ENCODE measurements at places on chromosomes 5 and 9.

- no peak for DNase-seq
Observed at GRCh38 chr5:73592551-73592950, 27.0 kb downstream of the UTP15 start.

DNA sequence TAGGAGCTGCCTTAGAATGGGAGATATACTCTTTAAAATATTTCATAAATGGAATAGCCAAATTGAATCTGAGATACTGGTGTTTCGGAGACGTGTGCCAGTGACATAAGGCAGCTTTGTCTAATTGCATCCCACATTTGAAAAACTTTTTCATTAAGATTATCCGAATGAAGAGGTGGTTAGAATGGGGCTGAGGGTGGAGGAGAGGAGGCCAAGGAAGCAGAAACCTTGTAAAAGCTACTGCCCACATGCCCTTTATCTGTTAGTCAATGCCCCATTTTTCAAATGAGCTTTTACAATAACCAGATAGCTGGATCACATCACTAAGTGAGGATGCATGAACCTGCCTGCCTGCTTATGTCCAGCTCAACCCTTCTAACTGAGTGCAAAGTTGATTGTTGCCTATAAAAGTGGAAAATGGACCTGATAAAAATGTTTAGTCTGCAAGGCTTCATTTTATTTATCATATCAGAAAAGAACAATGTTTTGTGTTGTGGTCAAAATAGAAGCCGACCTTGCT lies 34.8 kb downstream of the SNX24 start:
- no peak for DNase-seq

DNA sequence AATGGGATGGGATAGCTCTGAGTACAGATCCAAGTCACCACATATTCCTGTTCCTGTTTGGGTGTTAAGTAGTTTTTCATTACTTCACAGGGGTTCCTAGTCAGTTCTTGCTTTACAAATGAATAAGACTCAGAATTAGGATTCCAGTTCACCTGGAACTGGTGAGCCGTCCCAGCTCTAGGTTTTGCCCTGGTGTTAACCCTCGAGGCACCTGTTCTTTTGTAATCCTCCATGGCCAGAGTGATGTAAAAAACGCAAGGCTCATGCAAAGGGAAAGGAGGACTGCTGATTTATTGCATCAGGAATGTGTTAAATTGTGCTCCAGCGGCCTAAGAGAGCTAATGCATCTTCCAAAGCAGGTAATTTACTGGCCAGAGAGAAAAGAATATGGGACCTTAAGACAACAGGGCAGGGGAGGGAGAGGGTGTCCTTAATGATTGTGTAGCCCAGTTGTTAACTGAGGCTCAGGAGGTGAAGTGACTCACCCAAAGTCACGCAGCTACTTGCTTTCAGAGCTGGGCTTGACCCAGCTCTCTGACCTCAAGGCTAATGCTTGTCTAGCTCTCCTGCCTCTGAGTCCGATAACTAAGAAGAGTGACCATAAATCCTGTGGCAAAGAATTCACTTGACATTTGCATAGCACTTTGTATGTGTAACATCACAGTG lies 70.5 kb downstream of the DMRT2 start:
- DNase-seq = no peak

DNA sequence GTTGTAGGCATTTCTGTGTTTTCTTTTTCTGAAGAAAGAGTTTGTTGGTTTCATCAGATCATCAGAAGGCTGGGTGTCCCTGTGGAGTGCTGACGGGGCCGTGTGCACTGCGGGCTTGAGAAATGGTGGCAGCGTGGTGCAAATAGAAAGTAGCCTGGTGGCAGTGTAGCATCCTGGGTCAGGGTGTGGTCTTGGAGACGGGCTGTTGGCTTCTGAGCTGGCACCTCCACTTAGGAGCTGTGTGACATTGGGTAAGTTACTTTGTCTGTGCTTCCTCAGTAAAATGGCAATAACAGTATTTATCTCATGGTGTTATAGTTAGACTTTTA lies 10.0 kb upstream of the NDST1 start:
- DNase-seq = no peak

DNA sequence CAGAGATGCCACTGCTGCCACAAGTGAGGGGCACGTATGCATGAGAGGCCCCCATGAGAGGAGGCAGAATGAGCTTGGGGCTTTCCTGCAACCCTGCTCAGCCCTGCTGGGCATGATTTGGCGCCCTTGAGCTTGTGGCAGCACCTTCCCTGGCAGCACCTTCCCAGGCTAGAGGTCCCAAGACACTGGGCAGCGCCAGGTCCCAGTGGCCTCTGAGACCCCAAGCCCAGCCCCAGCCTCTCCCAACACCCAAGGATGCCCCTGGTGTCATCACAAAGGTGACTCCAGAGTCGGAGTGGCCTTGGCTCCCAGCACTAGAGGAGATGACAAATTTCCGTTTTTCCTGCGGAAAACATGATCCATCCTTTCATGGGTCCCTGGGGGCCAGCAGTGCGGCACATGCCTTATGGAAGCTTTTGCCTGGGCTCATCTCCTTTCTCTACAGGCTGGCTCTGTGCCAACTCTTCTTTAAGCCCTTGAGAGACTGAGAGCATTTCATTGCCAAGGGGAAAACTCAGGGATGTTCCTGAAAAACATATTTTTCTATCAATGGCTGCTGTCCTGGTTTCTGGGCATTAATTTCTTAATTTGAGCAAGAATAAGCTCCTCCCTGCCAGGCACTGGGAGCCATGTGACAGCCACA lies 77.1 kb upstream of the ADAMTS2 start:
- DNase-seq = no peak

DNA sequence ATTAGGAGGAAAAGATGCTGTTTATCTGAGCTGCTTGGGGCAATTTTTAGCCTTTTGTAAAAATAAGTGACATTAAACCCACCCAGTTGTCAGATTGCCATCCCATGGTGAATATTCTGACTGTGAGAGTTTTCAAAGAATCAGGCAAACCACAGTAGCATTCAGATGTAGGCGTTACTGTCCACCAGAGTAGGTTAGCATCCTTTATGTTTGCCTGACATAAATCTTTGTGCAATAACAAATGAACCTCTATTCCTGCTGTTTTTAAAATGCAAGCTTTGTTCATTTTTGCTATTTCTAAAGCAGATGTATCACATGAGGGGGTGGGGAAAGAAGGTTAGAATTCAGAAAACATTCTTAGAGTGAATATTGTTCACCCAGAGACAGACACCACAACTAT lies 427.8 kb downstream of the CDH9 start:
- DNase-seq = no peak

- DNase-seq = no peak
Observed at GRCh38 chr9:80875947-80876346, 813.4 kb downstream of the TLE1 start.

GRCh38 chr5:79857714-79858409 lies 133.2 kb downstream of the MTX3 start:
- DNase-seq = peak; percentile 70

DNA sequence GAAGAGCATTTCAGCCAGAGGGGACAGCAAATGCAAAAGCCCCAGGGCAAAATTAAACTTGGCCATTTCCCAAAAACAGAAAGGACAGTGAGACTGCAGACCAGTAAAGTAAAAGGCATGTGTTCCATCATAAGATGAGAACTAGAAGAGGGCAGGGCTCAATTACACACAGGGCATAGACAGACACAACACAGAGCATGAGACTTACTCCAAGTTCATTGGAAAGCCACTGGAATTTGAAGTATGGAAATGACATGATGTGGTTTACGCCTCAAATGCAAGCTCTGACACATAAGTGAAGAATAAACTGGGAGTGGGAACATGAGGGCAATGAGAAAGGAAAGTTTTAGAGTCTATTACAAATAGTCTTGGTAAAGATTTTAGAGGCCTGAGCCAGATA lies 446.6 kb upstream of the GRIA1 start:
- DNase-seq = no peak

DNA sequence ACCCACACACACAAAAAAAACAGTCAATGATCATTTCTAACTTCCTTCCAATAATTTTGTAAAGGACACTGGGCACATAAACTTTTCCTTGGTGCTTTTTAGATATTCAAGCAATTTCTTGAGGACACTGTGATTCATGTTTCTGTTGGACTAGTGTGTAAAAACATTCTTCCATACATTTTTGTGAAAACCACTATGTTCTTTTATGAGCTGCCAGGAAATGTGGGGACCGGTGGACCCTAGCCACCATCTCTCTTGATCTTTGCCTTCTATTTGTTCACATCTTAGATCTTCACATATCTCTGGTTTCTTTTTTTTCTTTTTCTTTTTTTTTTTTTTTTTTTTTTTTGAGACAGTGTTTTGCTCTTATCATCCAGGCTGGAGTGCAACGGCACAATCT lies 287.4 kb downstream of the GLIS3 start:
- DNase-seq = no peak

DNA sequence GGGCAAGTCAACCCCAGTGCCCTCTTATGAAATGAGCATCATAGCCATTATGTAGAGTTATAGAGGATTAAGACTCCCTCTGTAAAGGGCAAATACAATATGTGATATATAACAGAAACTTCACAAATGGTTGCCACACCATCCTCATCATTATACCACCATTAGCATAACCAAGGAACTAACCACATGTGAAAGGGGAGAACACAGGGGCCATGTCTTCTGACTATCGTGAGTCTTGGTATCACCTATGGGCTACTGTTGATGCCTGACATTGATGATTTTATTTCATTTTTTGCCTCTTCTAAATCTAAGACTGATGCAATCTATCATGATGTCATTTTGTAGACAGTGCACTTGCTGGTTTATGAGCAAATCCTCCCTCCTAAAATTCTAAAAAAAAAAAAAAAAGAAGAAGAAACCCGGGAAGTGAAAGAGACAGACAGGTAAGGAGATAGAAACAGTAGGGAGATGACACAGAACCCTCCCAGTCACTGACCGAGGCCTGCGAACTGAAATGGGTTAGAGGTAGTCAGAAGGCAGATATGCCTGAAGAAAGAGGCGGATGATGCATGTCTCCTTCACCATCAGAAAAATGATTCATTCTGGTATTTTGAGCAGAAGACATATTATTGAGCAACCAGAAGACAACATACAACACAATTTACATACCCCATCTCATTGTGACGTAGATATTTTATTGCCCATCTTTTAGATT lies 266.0 kb downstream of the DMAC1 start:
- DNase-seq = no peak

DNA sequence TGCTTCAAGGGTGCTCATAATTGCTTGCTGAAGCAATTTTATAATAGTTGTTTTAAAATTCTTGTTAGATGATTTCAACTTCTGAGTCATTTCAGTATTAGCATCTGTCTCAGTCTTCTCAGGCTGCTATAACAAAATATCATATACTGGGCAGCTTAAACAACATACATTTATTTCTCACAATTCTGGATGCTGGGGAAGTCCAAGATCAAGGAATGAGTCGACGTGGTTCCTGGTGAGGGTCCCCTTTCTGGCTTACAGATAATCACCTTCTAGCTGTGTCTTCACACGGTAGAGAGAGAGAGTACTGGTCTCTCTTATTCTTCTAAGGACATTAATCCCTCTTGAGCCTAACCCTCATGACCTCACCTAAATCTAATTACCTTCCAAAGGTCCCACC lies 160.4 kb downstream of the SIL1 start:
- no peak for DNase-seq

GRCh38 chr5:16784843-16785791 lies 151.0 kb downstream of the MYO10 start:
- DNase-seq = no peak

GRCh38 chr9:114279693-114280092 lies 43.2 kb upstream of the ORM1 start:
- no peak for DNase-seq

DNA sequence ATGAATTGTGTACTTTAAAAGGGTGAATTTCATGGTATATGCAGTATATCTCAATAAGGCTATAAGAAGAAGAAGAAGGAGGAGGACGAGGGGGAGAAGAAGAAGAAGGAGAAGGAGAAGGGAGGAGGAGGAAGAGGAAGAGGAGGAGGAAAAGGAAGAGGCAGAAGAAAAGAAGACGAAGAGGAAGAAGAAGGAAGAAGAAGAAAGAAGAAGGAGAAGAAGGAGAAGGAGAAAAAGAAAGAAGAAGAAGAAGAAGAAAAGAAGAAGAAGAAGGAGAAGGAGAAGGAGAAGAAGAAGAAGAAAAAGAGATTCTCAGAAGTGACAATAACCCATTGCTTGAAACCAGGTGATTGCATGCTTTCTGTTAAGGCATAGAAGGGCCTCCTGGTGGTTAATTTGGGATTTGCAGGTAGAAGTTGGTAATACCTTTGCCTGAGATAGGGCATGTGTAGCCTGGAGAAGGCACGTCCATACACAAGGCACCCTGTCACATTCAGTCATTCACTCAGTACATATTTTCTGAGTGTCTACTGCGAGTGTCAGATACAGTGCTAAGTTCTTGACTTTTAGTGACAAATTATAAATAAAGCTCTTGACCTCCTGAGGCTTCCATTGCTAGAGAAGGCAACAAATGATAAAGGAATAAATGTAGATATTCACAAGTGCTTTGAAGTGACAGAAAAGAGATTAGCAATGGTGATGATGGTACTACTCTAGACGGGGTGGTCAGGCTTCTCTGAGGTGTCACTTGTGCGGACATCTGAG lies 231.3 kb downstream of the NPR3 start:
- DNase-seq = peak; percentile 66

DNA sequence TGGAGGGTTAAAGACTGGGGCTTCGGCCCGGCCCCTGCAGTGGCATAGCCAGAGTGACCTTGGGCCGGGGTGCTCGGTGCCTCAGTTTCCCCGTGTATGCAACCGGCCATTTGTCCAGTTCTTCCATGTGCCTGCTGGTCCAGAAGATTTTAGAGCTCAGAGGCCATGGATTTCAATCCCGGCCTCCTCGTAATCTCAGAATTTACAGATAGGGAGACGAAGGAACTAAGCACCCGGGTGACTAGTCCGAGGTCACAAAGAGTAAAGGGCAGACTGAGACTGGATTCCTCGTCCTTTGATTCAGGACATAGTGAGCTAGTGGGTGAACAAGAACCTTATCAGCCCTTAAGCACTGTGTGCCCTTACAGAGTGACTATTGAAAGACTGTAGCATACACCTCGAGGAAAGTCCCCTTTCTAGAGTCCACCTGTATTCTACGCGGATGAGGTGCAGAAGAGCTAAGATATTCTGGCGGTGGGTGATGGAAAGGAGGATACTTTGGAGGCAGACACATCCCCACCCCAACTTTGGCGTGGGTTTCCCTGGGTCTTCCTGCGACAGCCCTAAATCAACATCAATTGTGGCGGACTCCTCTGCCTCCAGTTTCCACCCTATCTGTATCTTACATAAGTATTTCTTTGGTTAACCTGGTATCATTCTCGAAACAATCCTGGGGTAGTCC lies 597 bp downstream of the SLC31A1 start:
- DNase-seq = peak; percentile 14

- DNase-seq = no peak
Observed at GRCh38 chr5:133527311-133527710, 85.0 kb downstream of the FSTL4 start.

DNA sequence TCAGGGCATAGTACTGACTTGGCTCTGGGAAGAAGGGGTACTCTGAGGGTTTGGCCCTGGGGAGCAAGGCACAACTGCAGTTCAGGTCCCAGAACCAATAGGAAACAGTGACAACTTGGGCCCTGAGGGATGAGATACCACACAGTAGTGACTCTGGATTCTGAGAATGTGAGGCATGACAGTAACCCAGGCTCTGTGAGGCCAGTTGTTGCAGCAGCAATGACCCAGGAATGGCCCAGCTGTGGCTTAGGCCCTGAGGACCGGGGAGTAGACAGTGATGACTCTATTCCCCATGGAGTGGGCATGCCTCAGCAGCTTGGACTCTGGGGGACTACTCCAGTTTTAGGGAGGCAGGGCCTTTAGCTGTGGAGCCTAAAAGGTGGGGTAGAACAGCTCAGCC lies 21.5 kb upstream of the NFIL3 start:
- no peak for DNase-seq

All from iPS-NIHi11 (cell line).